ENCODE measurements at places on chromosomes 2 and 18. TPM values are rescaled to one million over a fixed set of nuclear protein-coding genes. Genes with fewer than 3 reads are reported as not detected.

POTEJ gene
- not detected for total RNA-seq

IDH1 gene
- total RNA-seq, result 163 TPM

GKN2 gene
- not detected for total RNA-seq

ALPP gene
- total RNA-seq, result not detected

HOXD3 gene
- total RNA-seq, result 11.2 TPM

SH3RF3 gene
- 7.3 TPM for total RNA-seq

FAP gene
- 0.53 TPM for total RNA-seq

SLC9A4 gene
- total RNA-seq, result not detected

MEIS1 gene
- total RNA-seq, result 18.8 TPM

MOCOS gene
- 0.53 TPM for total RNA-seq

ANKRD62 gene
- total RNA-seq, result not detected

ACKR3 gene
- total RNA-seq, result 14.8 TPM

LYG2 gene
- not detected for total RNA-seq

WDR12 gene
- 59.3 TPM for total RNA-seq

TMEM247 gene
- total RNA-seq, result not detected

CYP27C1 gene
- total RNA-seq, result not detected

NPAS2 gene
- 35.6 TPM for total RNA-seq

REEP1 gene
- 0.29 TPM for total RNA-seq

FHL2 gene
- total RNA-seq, result 110 TPM

SH2D6 gene
- not detected for total RNA-seq

TMEM17 gene
- total RNA-seq, result 1.7 TPM

ACADL gene
- not detected for total RNA-seq

KIF5C gene
- under 0.01 TPM for total RNA-seq

TRIM54 gene
- not detected for total RNA-seq

VWC2L gene
- total RNA-seq, result not detected

USP40 gene
- 32.0 TPM for total RNA-seq

ATAD2B gene
- 26.2 TPM for total RNA-seq

TEX44 gene
- not detected for total RNA-seq

Data from thoracic aorta endothelial cell (primary cell).